ENCODE measurements at places on chromosomes 5 and 9.
A peak's percentile ranks its signal among the peaks of the same experiment; 100 is the strongest.

GRCh38 chr9:105309531-105309931 is 65.1 kb downstream of the SLC44A1 start:
- no peak for DNase-seq

DNA sequence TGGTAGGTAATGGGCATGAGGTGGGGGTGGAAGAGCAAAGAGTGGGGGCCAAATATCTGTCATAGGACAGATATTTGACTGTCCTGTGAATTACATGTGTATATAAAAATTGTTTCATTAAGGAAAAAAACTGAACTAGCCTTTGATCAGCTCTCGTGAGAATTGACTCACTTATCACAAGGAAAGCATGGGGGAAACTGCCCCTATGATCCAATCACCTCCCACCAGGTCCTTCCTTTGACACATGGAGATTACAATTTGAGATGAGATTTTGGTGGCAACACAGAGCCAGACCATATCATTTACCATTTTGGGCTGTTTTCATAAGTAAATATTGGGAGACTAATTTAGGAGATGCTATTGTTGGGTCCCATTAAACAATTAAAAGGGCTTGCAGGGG is 63.2 kb upstream of the FYB1 start:
- DNase-seq: no peak

GRCh38 chr9:100668024-100668423 is 90.1 kb downstream of the CAVIN4 start:
- DNase-seq: no peak

GRCh38 chr5:146877783-146878475 is 628 bp downstream of the PPP2R2B start:
- DNase-seq: peak; percentile 65

DNA sequence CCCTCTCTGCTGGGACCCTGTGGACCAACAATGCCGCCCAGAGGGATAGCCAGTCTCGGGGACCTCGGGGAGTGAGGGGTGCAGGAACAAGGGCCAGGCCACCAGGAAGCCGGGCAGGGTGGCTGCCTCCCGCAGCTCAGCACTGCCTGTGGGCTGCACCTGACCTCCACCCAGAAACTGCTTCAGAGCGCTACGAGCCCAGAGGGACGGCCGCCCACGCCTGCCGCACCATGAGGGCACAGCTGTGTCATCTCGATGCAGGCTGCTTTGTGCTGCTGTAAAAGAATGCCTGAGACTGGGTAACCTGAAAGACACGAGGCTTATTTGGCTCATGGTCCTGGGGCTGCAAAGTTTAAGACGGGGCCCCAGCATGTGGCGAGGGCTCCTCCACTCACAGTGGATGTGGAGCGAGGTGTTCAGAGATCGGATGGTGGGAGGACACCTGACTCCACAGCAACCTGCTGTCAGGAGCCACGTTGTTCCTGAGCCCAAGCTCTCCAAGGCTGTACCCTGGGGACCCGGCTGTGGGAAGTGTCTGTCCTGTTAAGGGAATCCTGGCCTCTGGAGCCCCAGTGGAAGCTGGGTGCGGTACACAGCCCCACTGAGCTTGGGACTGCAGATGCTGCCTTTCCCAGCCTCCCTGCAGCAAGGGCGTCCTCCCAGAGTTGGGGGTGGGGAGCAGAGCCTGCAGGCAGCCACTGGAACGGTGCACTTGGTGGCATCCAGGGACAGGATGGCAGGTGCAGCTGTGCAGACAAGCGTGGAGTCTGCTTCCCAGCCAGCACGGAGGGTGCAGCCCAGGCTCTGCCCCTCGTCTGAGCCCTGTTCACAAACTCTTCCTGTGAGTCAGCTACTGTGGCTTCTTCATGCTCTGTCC is 11.8 kb upstream of the ZDHHC11 start:
- no peak for DNase-seq

DNA sequence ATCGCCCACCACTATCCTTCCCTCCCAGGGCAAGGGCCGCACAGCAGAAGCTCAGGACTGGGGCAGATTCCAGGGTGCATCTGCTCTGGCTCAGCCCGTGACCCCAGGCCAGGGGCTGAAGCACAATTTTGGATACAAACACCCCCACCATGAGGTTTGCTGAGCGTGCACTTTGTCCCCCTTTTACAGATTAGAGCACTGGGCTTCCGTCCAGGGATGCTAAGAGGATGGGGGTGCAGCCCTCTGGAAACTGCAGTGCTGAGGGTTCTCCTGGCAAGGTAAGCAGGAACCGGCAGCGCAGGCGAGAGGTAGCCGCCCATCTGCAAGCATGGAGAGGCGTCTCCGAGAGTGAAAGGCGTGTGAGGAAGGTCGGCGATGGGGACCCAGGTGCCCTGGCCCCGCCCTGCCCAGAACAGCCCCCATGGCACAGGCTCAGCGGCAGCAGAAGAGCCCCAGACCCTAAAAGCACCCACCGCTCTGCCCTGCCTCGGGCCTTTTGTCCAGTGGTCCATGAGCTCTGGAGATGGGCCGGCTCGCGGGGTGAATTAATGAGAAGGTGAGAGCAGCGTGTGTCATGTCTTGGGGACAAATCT is 54.5 kb upstream of the OLFM1 start:
- DNase-seq: no peak

DNA sequence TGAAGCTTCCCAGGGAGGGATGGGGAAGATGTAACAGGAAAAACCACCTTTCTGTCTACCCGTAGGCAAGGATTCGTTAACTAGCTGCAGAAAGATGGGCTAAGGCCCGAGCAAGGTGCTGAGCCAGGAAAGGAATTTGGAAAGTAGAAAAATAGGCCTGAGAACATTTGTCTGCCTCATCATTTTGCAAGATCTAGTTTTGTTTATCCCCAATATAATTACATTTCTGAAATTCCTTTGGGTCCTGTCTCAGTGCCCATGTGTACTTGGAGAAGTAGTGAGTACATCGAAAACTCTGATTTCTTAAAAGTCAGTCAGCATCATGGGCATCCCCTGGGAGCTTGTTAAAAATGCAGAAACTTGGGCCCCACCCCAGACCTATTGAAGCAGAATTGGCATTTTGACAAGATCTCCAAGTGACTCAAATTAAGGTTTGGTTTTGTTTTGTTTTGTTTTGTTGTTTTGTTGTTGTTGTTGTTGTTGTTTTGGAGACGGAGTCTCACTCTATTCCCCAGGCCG is 52.1 kb upstream of the CEMIP2 start:
- DNase-seq: no peak

DNA sequence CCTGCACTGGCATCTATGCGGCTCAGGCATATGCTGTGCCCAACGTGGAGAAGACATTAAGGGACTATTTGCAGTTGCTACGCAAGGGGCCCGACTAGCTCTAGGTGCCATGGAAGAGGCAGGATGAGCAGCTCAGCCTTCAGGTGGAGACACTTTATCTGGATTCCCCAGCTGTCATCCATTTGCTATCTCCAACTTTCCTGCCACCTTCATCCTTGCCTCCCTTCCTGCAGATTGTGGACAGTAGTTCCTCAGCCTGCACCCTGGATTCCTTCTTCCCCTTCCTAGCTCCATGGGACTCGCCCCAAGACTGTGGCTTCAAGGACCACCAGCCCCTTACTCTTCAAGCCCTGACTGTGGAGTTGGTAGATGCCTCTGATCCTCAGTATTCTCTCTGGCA is 2.0 kb downstream of the SLC35A4 start:
- no peak for DNase-seq

DNA sequence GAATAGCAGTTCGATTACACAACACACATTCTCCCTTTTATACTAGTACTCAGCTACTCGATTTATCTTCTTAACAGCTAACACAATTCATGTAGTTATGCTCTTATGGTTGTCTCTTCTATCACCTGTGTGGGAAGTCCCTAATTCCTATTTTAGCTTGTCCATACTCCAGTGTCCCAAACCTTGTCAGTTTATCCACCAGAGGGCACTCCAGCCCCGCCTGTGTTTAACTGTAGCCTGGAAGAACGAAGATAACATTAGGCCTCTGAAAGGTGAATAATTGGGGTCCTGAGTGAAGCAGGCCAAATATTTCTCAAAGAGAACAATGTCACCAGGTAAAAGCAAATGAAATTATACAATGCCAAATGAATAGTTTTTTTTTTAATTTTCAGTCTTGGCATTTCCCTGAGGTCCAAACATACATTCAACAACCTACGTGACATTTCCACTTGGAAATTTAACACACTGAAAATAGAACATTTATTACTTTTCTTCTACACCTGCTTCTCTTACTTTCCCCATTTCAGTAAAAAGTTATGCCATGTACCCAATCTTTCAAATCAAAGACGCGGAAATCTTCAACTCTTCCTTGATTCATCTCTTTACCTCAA is 560.7 kb downstream of the HTR1A start:
- peak; percentile 69 for DNase-seq

GRCh38 chr5:123115020-123115419 is 26.0 kb downstream of the PRDM6 start:
- DNase-seq: no peak

GRCh38 chr9:131827821-131828369 is 88.0 kb upstream of the RAPGEF1 start:
- no peak for DNase-seq

DNA sequence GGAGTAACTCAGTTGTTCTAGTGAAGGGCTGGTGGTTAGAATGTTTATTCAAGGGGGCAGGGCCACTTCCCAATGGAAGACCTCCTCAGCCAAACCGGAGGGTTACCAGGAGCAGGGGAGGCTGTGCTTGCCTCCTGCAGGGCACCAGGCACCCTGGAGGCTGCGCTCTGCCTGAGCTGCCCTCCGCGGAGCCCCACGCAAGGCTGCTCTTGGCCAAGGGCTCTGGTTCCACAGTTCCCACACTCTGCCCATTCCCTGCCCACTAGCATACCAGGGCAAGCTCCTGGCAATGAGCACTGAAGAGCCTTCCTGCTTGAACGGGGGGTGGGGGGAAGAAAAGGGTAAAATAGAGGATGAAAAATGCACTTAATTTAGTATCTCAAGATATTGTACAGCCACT is 35.5 kb upstream of the PTCH1 start:
- no peak for DNase-seq

DNA sequence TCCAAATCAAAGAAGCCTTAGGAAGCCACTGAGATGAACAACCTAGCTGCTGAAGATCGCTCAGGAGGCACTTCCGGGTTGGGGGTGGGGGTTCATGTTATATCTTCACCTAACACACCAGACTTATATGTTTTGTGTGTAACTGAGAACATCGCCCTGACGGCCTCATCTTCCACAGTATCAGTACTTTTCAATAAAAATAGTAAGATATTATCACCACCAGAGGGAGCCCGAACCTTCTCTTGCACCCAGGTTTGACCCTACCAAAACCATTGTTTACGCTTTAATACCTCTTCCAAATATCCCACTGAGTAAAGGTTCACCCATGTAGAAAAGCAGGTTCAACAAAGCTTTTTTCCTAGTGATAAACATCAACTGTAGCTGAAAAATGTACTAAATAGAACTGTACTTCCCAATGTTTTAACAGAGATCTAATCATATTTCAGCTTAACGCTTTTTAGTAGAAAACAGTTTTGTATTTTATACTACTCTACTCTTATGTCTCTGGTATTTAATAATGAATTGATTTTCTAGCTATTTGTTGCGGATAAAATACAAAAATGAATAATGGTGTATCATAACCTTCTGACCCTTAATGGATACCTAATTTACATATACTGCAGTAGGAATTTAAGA is 244.0 kb downstream of the EPB41L4A start:
- peak; percentile 71 for DNase-seq

GRCh38 chr9:25677301-25678146 is 720 bp downstream of the TUSC1 start:
- peak; percentile 84 for DNase-seq

GRCh38 chr5:14449052-14449661 is 132.4 kb upstream of the OTULINL start:
- peak; percentile 66 for DNase-seq

- DNase-seq: no peak
Measured at GRCh38 chr9:106423575-106423974, 439.4 kb upstream of the ZNF462 start.

DNA sequence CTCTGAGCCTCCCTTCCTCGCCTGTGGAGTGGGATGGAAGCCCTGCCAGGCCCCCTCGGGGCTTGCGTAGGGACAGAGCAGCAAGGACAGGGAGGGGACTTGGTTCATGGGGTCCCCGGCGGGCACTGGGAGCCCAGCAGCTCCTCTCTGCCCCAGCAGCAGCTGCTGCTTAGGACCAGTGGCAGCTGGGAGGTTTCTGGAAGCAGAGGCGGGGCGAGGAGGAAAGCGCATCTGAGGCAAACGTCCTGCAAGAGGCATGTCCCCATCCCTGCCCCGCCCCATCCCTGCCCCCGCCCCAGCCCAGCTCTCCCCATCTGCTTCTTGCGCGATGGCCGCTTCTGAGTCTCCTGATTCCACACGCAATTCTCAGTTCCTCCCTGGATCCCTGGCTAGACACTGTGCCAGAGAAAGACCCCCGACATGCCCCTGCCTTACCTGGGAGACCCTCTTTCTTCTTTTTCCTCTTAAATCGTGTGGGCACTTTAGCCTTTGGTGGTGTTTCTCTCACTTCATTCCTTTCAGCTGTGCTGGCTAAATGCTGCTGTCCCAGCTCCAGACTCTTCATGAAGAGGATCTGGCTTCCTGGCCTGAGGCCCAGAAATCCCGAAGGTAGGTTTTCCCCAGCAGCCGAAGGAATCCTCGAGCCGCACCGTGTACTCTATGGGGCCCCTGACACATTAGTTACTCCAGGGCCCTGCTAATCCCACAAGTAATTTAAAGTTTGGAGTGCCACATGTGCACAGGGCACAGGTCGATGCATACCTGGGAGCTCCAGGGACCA is 4.4 kb upstream of the OR2S2 start:
- DNase-seq: peak; percentile 63

DNA sequence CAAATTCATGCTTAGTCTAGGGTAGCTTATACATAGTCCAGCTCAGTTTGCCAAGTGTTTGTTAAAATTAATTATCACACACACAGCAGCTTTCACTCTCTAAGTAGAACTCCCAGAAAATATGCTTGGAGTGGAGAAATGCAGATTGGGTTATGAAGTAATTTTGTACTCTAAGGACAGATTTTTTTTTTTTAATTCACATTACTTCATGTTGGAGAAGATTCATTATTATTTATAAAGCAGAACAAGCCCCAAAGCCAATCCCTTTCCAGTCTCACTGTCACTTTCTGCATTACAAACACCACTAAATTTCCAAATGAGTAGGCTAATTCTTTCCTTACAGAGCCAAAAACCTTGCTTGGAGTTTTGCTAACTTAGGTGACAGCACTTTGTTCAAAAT is 11.7 kb upstream of the C9orf72 start:
- no peak for DNase-seq

- DNase-seq: peak; percentile 14
Measured at GRCh38 chr9:13841746-13842462, 472.0 kb downstream of the NFIB start.

- DNase-seq: no peak
Measured at GRCh38 chr5:62814991-62815390, 236.4 kb downstream of the LRRC70 start.

DNA sequence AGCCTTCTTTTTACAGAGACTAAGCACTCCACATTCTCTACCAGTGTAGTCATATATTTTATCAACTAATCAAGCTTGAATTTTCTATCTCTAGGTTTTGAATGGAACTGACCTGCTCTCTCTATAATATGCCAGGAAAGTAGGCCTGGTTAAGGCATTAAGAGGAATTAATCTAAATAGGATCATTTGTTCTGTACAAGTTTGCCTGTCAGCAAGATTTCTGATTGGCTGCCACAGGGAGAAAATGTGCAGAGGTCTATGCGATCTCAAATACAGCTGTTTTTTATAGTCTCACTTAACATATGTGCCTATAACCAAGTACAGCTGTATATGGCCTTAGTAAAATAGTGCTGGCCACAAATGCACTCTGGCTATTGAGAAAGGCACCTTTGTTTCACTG is 418.8 kb downstream of the KDM4C start:
- DNase-seq: peak; percentile 47
